Left ventricle myocardium superior (tissue), 1 donor: ENCODE measurements at places on chromosomes 6 and 20. TPM values are rescaled to one million over a fixed set of nuclear protein-coding genes. Genes with fewer than 3 reads are reported as not detected.

Gene PAX1
- total RNA-seq, result not detected

- no peak for DNase-seq
Measured at GRCh38 chr20:46695892-46696291, 6.6 kb upstream of the TP53RK start.

GRCh38 chr20:51021067-51022025, 1.6 kb downstream of the KCNG1 start:
- no peak for DNase-seq

DNA sequence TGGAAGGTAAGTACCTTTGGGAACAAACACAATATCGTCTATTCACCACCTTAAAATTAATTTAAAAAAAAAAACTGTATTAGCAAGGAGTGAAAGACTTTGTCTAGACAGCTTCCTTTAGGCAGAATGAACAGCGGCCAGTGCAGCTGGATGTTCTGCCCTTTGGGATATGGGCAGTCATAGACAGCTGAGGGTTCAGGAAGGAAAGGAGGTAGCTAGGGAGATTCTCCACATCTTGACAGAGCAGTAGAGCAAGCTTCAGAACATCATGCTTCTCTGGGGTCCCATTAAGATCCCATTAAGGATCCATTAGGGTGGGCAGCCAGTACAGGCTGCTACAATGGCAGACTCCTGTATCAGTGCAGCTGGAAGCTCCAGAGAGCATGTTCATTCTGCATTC, 46.5 kb upstream of the PLCB4 start:
- no peak for DNase-seq

- DNase-seq, result no peak
Measured at GRCh38 chr20:21933526-21933925, 228.1 kb downstream of the PAX1 start.

Gene PNLDC1
- total RNA-seq, result 0.17 TPM

DNA sequence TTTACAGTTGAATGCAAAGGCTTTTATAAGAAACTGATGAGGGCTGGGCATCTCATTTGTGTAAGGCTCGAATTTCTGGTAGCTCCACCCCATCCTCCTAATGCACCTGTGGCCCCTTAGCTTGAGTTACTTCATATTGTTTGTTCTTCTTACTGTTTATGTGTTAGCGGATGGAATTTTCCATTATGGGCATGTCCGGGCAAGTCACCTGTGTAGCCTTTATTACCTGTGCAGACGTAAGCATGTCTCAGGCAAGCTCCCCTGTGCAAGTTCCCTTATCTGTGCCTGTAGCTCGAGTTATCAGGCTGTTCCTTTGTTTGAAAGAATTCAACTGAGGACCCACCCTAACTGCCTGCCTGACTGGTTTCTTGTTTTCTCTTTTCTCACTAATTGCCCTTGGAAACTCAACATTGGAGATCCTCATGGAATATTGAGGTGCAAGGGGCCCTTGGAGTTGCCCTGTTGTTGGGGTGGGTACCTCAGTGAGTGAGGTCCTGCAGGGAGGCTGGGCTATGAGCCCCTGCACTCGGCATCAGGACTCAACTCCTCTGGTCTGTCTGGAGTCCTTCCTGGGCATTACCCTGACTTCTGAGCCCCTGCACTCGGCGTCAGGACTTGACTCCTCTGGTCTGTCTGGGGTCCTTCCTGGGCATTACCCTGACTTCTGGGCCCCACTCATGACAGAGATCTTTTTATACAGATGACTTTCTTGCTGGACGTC, 207.9 kb upstream of the SULF2 start:
- DNase-seq, result no peak

DNA sequence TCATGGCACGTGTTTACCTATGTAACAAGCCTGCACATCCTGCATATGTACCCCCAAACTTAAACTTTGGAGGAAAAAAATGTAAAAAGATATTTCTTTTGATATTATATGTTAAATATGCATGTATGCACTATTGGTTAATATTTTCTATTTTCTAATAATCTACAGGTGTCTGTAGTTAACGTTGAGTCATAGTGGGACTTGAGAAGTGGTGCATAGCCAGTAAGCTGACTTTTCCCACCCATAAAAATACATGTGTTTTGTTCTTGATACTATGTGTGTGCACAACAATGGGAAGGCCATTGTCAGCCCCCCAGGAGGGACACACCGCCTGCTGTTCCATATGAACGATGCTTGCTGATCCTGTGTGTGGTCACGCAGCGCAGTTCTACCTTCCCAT, 49.1 kb downstream of the FAM120B start:
- DNase-seq, result no peak

- DNase-seq, result no peak
Measured at GRCh38 chr6:83722876-83723275, 14.0 kb upstream of the SNAP91 start.
